Colonic mucosa (tissue), 4 donors: ENCODE measurements at places on chromosomes 4 and X. TPM values are rescaled to one million over a fixed set of nuclear protein-coding genes. Genes with fewer than 3 reads are reported as not detected.

The AFF2 gene
- 0.12 TPM for total RNA-seq

The BTC gene
- total RNA-seq, result 6.1 TPM

The RAB39B gene
- total RNA-seq, result 0.17 TPM

The POU4F2 gene
- total RNA-seq, result not detected

The IL2RG gene
- 46.0 TPM for total RNA-seq

The SPP1 gene
- 11.6 TPM for total RNA-seq

The MGAT4D gene
- total RNA-seq, result not detected

The TCP11X2 gene
- total RNA-seq, result not detected

The AMBN gene
- total RNA-seq, result not detected

The XAGE2 gene
- not detected for total RNA-seq

The HERC5 gene
- 1.4 TPM for total RNA-seq

The DLG3 gene
- total RNA-seq, result 78.9 TPM

The PDZD4 gene
- 1.5 TPM for total RNA-seq

The AKAP4 gene
- total RNA-seq, result not detected

The SORCS2 gene
- total RNA-seq, result 0.54 TPM

The SLC10A3 gene
- total RNA-seq, result 24.5 TPM

The FGFBP2 gene
- 0.37 TPM for total RNA-seq

The MAP7D2 gene
- total RNA-seq, result 2.4 TPM

The PIN4 gene
- total RNA-seq, result 8.2 TPM

The GAB3 gene
- total RNA-seq, result 1.2 TPM

The PNMA6A gene
- 0.37 TPM for total RNA-seq

The SPANXN3 gene
- not detected for total RNA-seq

The DNAAF6 gene
- total RNA-seq, result not detected

The ZNF41 gene
- 8.3 TPM for total RNA-seq

The GPR119 gene
- 0.52 TPM for total RNA-seq

The UGT2B17 gene
- total RNA-seq, result 639 TPM

The KLHL13 gene
- total RNA-seq, result 2.7 TPM

The HPSE gene
- 11.7 TPM for total RNA-seq

The GPR34 gene
- total RNA-seq, result 4.7 TPM

The COL4A6 gene
- total RNA-seq, result 1.1 TPM

The ASB12 gene
- total RNA-seq, result 0.88 TPM

The FGA gene
- 0.24 TPM for total RNA-seq

The OPN1LW gene
- not detected for total RNA-seq

The USP27X gene
- total RNA-seq, result 2.2 TPM

The SAGE1 gene
- 0.07 TPM for total RNA-seq

The PPARGC1A gene
- 48.4 TPM for total RNA-seq

The HMX1 gene
- total RNA-seq, result not detected

The FAM149A gene
- total RNA-seq, result 16.6 TPM

The SYNPO2 gene
- total RNA-seq, result 266 TPM

The ABHD18 gene
- total RNA-seq, result 18.6 TPM

The SHROOM3 gene
- 160 TPM for total RNA-seq

The GEMIN8 gene
- 20.9 TPM for total RNA-seq

The DIPK2B gene
- 2.5 TPM for total RNA-seq

The UBQLN2 gene
- total RNA-seq, result 25.8 TPM

The HELT gene
- not detected for total RNA-seq
